ENCODE measurements at places on chromosomes 7 and 10.

- no peak for DNase-seq
Measured at GRCh38 chr7:140940898-140941297, 16.2 kb upstream of the BRAF start.

- DNase-seq = no peak
Measured at GRCh38 chr7:70233776-70234175, 635.5 kb downstream of the AUTS2 start.

DNA sequence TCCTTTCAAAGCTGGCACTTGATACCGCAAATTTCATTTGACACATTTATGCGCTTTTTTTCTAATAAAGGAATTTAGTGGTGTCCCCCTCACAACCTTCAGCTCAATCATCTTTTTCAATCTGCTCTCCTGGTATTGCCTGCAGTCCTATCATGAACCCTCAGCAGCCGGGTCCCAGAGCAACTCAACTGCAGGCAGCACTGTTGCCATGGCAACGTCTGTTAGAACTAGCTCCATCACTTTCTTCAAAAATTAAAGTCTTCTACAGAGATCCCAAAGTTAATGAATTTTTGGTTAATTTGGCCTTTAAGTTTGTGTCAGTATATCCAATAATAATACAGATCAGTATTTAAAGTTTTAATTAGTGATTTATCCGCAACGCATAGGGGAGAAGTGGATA is 136.1 kb upstream of the TARP start:
- DNase-seq = no peak

DNA sequence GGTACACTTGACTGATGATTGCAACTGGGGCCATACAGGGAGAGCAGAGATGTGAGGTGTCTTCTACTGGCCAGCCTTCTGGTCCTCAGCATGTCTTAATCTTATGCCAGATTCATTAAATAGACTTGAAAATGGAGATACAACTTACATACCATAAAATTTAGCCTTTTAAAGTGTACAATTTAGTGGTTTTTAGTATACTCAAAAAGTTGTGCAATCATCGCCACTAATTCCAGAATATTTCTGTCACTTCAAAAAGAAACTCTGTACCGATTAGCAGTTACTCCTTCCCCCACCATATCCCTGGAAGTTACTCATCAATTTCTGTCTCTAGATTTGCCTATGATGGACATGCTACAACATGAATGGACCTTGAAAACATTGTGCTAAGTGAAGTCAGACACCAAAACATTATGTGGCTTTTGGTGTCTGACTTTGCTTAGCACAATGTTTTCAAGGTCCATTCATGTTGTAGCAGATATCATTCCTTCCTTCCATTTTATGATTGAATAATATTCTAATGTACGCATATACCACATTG is 53.0 kb downstream of the SH2D4B start:
- no peak for DNase-seq

- DNase-seq = no peak
Measured at GRCh38 chr7:158760936-158761335, 56.3 kb upstream of the NCAPG2 start.

- no peak for DNase-seq
Measured at GRCh38 chr7:133434246-133434865, 181.5 kb downstream of the EXOC4 start.

DNA sequence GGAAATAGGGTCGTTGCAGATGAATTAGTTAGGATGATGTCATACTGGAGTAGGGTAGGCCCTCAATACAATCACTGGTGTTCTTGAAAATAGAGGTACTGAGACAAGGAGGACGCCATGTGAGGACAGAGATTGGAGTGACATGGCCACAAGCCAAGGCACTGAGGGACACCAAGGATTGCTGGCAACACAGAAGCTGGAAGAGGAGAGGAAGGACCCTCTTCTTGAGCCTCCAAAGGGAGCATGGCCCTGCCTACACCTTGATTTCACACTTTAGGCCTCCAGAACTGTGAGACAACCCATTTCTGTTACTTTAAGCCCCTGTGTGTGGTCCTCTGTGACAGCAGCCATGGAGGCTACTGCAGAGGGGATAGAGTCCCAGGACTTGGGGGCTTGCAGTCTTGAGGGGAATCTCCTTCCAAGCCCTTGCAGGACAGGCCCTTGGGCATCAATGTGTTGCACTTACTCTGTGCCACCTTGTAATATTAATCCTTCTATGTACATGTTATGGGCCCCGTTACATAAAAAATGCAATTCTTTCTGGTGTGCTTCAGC is 3.7 kb upstream of the AOC1 start:
- no peak for DNase-seq

- DNase-seq = no peak
Measured at GRCh38 chr10:119022846-119023552, 6.5 kb upstream of the NANOS1 start.

DNA sequence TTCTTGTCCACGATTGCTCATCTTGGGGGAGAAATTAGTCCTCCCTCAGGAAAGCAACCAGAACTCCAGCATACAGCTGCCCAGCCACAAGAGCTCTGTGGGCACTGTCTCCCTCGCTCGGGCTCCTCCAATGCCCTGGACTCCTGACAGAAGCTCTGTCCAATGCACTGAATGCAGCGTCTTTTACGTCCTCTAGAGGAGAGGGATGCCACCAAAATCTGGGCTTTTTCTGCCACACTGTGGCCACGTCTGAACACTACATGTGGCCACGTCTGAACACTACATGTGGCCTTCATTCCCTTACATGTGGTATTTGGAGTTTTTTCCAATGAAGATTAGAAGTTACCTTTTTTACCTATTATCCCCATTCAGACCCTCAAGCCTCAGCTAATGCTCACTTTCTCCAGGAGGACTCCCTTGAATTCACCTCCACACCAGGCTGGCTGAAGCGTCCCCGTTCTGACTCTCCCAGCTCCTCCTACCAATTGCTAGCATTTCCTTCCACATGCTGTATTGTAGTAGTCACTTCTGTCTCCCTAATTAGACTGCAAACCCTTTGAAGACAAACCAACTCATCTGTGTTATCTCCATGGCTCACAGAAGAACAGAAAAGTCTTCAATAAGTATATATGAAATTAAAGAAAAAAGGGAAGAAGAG is 134.3 kb upstream of the PDE1C start:
- no peak for DNase-seq

DNA sequence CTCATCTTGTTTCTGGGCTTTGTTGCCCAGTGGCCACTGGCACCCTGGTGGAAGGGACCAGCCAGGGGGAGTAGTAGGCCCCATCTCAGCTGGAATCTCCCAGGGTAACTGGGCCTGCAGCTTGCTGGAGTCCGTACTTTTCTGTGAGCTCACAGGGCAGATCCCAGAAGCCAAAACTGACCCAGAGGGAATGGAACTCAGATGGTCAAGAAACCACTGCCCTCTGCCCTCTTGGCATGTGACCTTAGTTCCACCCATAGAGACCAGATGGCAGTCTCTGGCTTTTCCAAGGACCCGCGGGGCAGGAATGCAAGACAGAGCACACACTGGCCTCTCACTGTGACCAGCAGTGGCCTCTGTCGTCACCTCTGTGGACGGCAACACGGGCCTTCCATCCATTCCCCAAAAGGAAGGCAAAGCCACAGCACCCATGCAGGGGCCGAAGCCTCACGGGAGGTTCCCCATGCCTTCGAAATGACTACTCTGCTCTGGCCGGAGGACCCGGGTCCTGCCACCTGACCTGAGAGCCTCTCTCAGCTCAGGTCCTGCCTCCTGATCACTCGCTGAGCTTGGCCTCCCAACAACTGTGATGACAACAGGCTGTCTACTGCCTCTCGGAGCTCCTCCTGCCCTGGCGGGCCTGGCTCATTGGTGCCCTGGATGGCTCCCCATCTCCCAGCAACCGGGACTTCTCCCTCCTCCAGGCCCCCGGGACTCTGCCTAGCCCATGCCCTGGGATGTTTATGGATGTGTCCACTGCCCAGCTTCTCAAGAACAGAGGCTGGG is 29.9 kb downstream of the MYL10 start:
- no peak for DNase-seq

GRCh38 chr7:92781117-92781720 is 55.2 kb downstream of the CDK6 start:
- DNase-seq = no peak

GRCh38 chr7:108189733-108190388 is 59.7 kb upstream of the LAMB4 start:
- no peak for DNase-seq

GRCh38 chr7:7135074-7135473 is 47.3 kb upstream of the C1GALT1 start:
- DNase-seq = no peak
